AG20443 (cell line): ENCODE measurements at places on chromosomes 1 and 21.

DNA sequence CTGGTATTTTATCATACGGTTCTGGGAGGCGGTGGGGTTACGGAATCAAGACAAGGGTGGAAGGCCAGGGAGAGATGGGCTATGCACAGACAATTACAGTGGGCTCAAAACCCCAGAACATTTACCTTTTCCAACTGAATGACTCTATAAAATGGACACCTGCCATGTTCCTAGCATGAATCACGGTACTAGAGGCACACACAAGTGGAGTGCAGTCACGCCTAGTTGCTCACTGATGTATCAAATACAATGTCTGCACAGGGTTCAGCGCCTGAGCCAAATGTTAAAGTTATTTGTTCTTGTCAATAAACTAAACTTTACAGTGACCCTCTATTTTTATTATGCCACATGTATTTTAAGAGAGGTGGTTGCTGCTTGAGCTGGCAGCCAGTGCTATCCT lies 121.4 kb downstream of the ATG4C start:
- DNase-seq = no peak

- DNase-seq = no peak
These were observed 23.7 kb upstream of the KHDRBS1 start for GRCh38 chr1:31989964-31990363.

- no peak for DNase-seq
These were observed 62.5 kb upstream of the CAPZB start for GRCh38 chr1:19547814-19548213.

- peak; percentile 35 for DNase-seq
These were observed 36.5 kb upstream of the ADAMTS1 start for GRCh38 chr21:26881504-26882228.

- peak; percentile 37 for DNase-seq
These were observed 4.6 kb downstream of the LPGAT1 start for GRCh38 chr1:211825980-211826379.

- no peak for DNase-seq
These were observed 18.7 kb upstream of the SAMD13 start for GRCh38 chr1:84282780-84283333.

GRCh38 chr1:21491488-21492355 lies 17.5 kb upstream of the ALPL start:
- no peak for DNase-seq

- no peak for DNase-seq
These were observed 785.9 kb upstream of the TPTE start for GRCh38 chr21:9735421-9735961.

GRCh38 chr21:45339421-45340402 lies 52.0 kb upstream of the POFUT2 start:
- DNase-seq = no peak

DNA sequence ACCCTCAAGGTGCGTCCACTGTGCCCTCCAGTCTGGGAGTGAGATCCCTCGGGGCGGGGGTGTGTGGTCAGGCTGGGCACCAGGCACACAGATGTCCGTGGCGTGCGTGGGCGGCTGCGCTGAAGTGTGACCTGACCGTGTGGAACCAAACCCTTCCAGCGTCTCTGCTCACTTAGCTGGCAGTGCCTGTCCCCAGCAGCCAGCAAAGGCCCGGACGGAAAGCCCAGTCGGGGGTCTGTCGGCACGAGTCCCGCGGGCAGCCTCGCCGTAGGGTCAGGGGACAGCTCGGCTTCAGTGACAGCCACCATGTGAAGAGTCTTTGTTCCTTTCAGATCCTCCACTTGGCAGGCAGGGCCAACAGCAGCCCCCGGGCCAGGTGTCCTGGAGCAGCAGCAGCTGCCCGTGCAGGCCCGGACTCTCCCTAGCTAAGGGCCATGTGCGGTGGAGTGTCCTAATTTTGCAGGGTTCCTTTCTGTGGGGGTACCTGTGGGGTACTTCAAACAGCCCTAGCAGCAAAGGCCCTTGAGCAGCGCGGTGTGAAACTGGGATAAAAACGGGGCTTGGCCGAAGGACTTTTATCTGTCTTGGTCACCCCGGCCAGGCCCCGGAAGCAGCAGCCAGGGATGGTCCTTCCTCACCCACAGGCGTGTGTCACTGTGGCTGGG lies 11.6 kb downstream of the TTLL10 start:
- DNase-seq = no peak

DNA sequence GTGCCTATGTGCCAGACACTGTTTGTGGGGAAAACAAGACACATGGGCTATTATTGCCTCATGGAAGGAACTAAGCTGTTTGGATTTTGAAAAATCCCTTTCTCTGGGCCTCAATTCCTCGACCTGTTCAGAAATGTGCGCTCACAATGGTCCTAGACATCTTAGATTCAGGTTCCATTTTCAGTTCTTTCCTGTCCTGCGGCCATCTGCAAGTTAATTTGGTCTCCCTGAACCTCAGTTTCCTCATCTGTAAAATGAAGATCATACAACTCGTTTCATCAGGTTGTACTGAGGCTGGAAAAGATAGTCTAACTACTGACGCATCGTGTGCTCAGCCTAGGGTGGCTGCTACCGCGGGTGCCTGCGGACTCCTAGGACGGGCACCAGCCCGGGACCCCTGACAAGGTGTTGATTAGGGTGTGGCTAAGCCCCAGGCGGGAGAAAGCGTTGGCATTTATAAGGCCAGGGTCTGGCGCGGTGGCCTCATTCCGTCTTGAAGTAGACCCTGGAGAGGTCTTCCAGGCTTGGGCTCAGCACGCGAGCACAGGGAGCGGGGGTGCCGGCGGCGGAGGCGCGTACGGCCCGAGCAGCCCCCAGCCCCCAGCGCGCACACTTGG lies 493 bp upstream of the ELOA start:
- no peak for DNase-seq

DNA sequence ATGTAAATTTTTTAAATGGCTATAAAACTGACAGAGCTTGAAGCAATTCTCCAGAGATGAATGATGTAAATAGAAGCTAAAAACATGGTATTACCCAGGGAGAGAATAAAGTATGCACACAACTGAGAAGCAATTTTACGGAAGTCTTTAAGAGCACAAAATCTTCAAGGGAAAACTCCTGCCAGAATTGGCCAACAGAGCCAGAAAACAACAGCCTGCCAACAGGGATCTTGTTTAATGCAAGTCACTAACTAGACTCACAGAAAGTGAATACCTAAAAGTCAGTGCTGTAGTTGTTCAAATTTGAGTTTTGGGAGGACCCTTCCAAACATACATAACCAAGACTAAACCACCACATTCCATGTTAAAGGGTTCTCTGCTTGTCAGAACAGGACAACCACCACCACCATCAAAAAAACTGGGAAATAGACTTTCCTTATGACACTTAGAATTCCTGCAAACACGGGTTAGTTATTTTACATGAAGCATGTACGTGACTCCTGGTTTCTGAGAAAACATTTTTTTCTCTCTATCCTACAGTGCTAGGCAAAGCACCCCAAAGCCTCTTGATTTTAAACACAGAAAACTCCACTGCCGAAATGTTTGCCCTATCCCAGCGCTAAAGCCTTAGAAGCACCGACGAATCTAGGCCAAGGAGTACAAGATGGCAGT lies 1.6 kb downstream of the EPS15 start:
- peak; percentile 8 for DNase-seq

DNA sequence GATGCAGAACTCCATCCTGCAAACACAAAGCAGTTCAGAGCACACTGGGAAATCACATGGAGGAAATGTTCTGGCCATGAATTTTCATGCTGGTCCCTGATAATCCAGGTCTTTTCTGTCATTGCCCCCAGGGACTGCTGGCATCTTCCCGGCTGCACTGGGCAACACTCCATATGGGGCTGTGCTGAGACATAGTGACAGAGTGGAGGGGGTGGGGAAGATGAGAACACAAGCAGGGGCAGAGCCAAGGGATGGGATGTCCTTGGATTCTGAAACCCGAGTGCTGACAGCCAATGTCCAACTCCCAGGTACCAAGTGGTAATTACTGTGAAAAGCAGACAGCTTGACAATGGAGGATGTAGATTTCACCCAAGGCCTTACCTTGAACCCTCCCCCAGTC lies 185.7 kb downstream of the HIVEP3 start:
- DNase-seq = no peak

DNA sequence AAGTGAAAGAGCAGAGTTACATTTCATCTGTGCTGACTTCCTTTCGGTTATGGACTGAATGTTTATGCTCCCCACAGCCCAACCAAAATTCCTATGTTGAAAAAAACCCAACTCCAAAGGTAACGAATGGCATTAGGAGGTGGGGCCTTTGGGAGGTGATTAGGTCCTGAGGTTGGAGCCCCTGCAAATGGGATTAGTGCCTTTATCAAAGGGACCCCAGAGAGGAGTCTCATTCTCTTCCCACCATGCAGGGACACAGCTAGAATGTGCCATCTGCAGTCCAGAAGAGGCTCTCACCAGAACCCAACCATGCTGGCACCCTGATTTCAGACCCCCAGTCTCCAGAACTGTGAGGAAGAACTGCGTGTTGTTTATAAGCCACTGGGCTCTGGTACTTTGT lies 199.3 kb downstream of the TOMM20 start:
- no peak for DNase-seq

DNA sequence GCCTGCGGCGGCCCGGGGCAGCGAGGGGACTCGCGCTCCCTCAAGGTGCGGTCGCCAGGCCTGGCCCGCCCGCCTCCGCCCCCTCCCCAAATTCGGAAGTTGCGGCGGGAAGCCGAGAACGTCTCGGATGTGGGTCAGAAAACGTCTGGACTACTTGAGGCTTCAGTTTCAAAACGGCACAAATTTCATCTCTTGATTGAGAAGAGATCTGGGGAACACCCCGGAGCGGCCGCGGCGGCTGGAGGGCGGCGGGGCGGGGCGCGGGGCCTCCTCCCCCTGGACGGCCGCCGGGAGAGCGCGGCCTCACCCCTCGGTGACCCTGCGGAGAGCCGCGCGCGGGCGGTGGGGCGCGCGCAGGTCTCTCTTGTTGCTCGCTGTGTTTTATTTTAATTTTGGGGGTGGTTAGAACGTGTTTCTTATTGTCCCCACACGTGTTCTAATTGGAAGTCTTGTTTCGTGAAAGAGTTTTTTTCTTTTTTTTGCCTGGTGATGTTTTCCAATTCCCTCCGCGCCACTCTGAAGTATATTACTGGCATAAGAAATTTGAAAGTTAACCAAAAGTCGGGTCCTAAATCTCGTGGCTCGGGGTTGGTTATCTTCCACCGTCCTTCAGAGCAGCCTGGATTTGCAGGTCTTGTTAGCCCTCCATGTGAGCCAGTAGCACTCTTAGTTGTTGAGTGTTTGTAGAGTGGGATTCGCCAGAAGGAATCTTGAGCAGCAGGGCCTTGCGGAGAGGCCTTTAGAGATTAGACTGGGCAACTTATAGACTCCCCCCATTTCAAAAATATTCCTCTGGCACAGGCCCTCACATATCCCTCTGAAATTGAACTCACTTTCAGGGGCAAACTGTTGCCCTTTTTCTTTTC lies 749 bp downstream of the PCBP3 start:
- DNase-seq = no peak

GRCh38 chr1:58933599-58933926 lies 149.7 kb upstream of the JUN start:
- no peak for DNase-seq

- no peak for DNase-seq
These were observed 2.9 kb downstream of the FABP3 start for GRCh38 chr1:31370021-31370420.

GRCh38 chr1:201511941-201512539 lies 5.1 kb upstream of the CSRP1 start:
- DNase-seq = peak; percentile 53

- DNase-seq = peak; percentile 25
These were observed 5.3 kb downstream of the C1orf116 start for GRCh38 chr1:207027206-207027777.

- no peak for DNase-seq
These were observed 237.9 kb downstream of the FOXD2 start for GRCh38 chr1:47675721-47676120.

GRCh38 chr1:185426848-185427247 lies 109.8 kb upstream of the IVNS1ABP start:
- peak; percentile 78 for DNase-seq

DNA sequence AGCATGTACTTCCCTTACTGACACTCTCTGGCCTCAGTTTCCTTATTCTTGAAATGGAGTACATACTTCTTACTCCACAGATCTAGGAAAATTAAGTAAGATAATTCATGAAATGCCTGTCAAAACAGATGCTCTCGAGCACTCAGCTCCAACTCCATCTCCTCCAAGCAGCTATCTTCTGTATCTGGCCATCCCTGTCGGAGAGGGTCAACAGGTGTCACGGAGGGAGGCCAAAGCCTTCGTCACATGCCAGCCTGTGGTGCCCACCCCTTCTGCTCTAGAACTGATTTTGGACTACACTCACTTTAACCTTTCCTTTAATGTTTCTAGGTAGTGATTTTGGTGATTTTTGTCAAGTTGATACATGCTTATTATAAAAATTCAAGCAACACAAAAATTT lies 18.8 kb upstream of the PKP1 start:
- DNase-seq = no peak

GRCh38 chr1:14437417-14437918 lies 161.0 kb upstream of the KAZN start:
- no peak for DNase-seq

- DNase-seq = no peak
These were observed 7.0 kb upstream of the LAMC2 start for GRCh38 chr1:183179033-183179432.

DNA sequence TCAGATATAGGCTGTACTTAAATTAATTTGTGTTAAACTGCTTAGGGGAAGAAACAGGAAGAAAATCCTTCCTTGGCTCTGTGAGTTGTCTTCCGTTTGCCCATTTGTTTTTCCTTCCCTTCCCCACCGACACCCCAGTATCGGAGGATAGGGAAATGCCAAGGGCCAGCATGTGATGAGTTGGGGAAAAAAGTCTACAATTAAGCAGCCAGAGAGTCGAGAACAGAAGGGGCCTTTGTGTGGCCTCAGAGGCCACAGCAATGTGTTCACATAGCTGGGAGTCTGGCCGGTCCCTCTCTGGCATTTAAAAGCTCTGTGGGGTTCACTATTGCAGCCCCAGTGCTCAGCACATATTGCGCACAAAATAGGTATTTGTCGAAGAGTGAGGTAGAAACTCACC lies 489.3 kb downstream of the MATN1 start:
- no peak for DNase-seq

GRCh38 chr1:38826262-38826661 lies 33.3 kb downstream of the RRAGC start:
- no peak for DNase-seq

DNA sequence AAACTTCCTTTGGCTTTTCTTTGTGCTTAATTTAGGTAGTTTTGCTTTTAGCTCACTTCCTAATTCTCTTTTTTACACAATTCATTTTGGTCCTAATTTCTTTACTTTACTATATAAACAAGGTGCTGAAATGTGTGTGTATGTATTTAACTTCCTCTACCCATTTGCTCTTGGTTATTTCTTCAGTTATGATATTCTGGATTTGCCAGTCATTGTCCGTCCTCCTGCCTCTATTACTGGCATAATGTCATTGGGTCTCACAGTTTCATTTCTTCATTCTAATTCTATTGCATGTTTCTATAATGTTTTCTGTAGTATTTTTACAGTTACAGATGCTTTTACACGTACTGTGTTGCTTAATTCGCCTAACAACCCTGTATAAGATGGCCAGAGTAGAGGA lies 96.2 kb downstream of the ZMYM4 start:
- DNase-seq = no peak
